GM19239 (cell line): ENCODE measurements at places on chromosomes 7 and 10.

- DNase-seq, result no peak
Observed at GRCh38 chr10:1128649-1129048, 72.5 kb downstream of the WDR37 start.

DNA sequence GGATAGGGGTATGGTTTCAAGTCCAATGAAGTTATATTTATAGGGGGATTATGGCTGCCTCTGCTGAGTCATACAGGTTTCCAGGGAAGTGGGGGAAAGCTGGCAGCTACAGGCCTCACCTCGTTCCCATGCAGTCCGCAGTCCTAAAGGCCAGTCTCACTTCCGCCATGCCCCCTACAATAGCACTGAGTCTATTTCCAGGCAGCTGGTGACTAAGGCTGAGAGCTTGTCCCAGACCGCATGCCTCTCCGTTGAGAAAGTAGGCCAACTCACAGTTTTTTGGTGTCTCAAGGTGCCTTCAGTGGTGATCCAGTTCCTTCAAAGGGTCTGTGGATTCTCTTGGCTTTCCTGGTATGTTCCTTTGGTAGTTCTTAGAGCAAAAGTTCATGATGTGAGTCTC lies 203.9 kb upstream of the GLI3 start:
- DNase-seq, result no peak

GRCh38 chr10:17153321-17153720 lies 23.7 kb upstream of the CUBN start:
- DNase-seq, result no peak

- DNase-seq, result no peak
Observed at GRCh38 chr7:111393011-111393754, 169.1 kb downstream of the IMMP2L start.

DNA sequence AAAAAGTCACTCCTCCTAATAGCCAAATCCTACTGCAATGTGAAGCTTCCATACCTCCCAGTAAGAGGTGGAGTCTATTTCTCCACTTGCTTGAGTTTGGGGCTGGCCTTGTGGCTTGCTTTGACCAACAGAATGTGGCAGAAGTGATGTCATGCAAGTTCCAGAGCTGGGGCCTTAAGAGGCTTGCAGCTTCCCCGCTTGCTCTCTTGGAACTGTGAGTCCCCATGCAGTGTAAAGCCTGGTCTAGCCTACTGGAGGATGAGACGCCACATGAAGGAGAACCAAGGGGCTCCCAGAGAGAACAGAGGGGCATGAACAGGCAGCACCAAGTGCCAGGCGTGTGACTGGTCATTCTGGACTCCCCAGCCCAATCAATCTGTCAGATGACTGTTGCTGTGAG lies 58.6 kb upstream of the OPALIN start:
- DNase-seq, result no peak

GRCh38 chr7:30562498-30562897 lies 32.2 kb upstream of the GARS1 start:
- no peak for DNase-seq
